Endodermal cell (in vitro differentiated cells): ENCODE measurements at places on chromosomes 1 and 21. TPM values are rescaled to one million over a fixed set of nuclear protein-coding genes. Genes with fewer than 3 reads are reported as not detected.

Gene RIPPLY3
- 13.8 and 15.6 TPM in 2 replicates for total RNA-seq

Gene DIO1
- not detected in 3 replicates for total RNA-seq

Gene CD34
- total RNA-seq: 1.4 and 1.6 TPM in 2 replicates

Gene SNAPIN
- 20.0 and 23.5 TPM in 2 replicates for total RNA-seq

Gene HES3
- total RNA-seq: 1.8 and 2.7 TPM in 2 replicates

Gene OR2L5
- total RNA-seq: not detected in 2 replicates

Gene LTN1
- total RNA-seq: 20.7 and 21.8 TPM in 2 replicates

Gene FNDC7
- total RNA-seq: not detected in 3 replicates
